Gastrocnemius medialis (tissue), 4 donors: ENCODE measurements at places on chromosomes 12 and 14. TPM values are rescaled to one million over a fixed set of nuclear protein-coding genes. Genes with fewer than 3 reads are reported as not detected.

DNA sequence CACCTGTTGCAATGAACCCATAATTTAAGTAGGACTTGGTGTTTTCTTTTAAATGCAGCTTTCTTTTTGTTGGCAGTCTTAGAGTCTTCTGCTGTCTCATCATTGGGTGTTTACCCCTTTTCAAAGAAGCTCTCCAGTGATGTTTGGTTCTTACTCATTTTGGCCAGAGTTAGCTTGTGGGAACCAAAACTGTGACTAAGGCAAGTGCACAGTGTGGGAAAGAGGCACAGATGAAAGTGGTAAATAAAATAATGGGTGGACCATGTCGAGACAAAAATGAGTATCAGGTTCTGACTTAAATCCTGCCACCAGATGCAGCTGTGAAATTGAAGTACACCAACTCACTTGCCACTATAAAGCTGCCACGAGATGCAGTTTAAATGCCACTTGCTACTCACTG is 615.4 kb upstream of the MIS18BP1 start:
- no peak overlapping the region for H3K27ac ChIP-seq
- H3K4me3 ChIP-seq: no peak overlapping the region
- H3K27me3 ChIP-seq: no peaks in the 10 kb centered on the region
- DNase-seq: no peak
- H3K4me1 ChIP-seq: no peaks in the 10 kb centered on the region

DNA sequence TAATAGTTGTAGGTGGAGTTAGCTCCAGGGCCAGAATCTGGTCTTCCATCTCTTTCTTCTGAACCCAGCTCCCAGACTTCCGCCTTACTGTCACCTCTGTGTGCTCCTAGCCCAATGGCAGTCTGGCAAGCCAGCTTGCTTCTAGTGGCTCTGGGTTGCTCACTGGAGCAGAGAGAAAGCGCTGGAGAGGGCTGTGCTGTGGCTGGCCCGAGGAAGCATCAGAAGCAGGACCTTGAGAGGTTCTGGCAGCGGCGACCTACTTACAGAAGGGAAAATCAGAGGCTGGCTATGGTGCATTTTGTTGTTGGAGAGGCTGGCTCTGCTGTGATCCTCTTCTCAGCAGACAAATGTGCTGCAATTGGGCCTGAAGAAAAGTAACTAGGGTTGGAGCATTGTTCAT is 28.6 kb downstream of the KCNA5 start:
- no peak overlapping the region for H3K4me3 ChIP-seq
- H3K27me3 ChIP-seq: no peaks in the 10 kb centered on the region
- H3K36me3 ChIP-seq: no peaks in the 10 kb centered on the region
- H3K4me1 ChIP-seq: no peaks in the 10 kb centered on the region

The MYH6 gene
- total RNA-seq: 20.4 TPM

GRCh38 chr14:68978172-68978911 is 760 bp downstream of the ACTN1 start:
- H3K27ac ChIP-seq: peak overlapping the region; percentile 81
- DNase-seq: peak; percentile 35
- peak overlapping the region; percentile 92 for H3K4me3 ChIP-seq
- H3K27me3 ChIP-seq: no peaks in the 10 kb centered on the region
